Stimulated activated CD8-positive, alpha-beta memory T cell treated with anti-CD3 and anti-CD28 coated beads, Interleukin-12 subunit alpha, Interleukin-12 subunit beta, amount 100 ng/mL, for 4 hours (primary cell): ENCODE measurements at places on chromosomes 7 and 10.

DNA sequence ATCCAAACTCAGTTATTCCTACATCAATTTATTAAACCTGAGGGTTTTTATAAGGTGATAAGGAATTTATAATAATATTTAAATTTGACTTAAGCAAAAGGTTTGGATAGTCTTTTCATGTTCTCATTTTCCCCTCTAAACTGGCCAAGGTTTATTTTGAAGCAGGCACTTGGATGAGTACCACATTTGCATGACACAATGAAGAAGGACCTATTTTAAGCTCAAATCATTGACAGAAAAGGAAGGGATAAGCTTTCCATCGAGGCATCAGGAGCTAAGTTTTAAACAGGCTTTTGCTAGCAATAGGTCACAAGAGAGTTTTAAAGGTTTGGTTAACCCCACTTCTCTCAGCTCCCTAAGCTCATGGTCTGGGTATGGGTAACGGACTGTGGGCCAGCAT lies 28.7 kb upstream of the FAM13C start:
- DNase-seq = no peak

DNA sequence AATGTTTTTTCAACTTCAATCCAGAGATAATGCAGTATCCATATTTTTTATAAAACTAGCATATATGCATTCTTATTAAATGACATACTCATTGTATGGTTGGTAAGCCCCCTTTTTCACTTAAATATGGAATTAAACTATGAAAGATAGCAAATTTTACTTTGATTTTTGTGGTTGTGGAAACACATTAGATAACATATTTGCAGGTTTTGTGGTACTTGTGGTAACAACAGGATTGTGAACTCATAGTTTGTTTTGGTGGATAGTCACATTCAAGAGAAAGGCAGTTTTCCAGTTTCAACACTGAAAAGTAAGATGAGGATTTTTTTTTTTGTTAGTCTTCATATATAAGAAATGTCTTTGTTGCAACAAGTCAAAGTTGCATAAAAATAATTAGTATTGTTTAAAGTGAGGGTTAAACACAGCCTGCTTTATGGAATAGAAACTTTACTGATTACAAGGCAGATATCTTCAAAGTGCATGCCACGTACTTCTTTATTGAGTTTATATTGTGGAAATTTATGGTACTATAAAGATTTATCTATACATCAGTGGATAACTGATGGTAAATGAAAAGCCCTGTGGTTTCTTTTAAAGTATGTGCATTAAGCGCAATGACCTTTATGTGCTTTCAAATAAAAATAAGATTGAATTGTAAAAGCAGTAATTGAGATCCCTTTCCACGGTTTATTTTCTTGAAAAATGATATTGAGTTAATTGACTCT lies 39.7 kb upstream of the SEMA3D start:
- DNase-seq = no peak

DNA sequence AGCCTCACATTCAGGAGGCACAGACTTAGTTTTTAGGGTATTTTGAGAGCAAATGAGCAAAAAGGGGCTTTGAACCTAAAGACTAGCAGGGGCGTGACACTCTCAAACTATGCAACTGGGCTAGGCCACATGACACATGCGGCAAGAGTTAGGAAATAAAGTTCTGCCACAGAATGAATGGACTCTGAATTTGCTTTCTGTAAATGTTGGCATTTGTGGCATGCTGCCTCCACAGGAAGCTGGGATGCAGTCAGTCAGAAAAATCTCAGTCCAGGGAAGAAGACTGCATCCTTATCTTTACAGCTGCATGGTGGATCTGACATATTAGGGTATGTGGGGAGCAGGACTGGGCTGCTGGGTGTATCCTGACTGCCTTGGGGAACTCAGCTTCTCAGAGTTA lies 181.0 kb downstream of the COBL start:
- no peak for DNase-seq

GRCh38 chr7:72292794-72293193 lies 119.3 kb downstream of the CALN1 start:
- DNase-seq = no peak

- DNase-seq = no peak
Observed at GRCh38 chr7:130904031-130904757, 170.2 kb upstream of the KLF14 start.

- DNase-seq = no peak
Observed at GRCh38 chr7:158019726-158020705, 567.6 kb downstream of the PTPRN2 start.

DNA sequence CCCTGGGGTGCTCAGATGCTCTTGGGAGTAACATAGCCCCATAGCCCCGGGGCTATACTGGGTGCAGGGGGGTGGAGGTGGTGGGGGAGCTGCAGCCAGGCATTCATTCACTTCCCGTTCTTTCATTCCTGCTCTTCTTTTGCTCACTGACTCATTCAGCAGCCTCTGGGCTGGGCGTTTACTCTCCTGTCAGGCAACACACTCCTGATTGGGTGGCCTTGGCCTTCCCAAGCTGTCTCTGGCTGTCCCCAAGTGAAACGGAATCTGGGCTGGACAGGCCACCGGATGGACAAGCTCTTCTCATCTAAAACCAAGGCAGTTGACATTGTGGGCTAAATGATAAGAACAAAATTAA lies 34.6 kb downstream of the CHST3 start:
- DNase-seq = no peak

DNA sequence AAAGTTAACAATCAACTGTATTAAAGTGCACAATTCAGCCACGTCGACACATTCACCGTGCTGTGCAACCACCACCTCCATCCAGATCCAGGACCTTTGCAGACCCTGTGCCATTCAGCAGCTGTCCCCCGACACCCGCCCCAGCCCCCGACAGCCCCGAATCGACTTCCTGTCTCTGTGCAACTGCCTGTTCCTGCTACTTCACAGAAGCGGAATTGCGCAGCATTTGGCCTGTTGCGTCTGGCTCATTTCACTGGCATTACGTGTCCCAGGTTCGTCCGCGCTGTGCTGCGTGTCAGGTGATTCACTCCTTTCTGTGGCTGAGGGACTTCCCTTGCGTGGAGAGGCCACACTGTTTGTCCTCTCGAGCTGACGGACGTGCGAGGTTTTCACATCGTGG lies 33.2 kb upstream of the DNAAF5 start:
- DNase-seq = no peak

DNA sequence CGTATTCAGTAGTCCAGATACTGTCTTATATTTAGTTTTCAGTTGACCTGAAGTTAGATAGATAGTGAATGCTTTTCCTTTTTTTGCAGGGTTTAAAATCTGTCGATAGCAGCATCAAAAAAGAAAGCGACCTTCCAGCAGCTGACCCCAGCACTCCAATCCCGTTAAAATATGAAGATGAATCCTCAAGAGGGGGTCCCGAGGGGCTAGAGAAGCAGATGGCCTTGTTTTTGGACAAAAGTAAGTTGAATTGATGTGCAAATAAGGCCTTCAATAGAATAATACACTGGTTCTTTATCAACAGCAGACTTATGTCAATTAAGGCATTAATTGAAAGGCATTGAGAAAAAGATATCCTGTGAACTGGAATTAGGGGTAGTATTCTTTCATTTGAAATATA lies 18.7 kb downstream of the EDRF1 start:
- no peak for DNase-seq
